AG08396 (cell line): ENCODE measurements at places on chromosomes 1 and 21.

GRCh38 chr1:33127001-33127823, 46.3 kb downstream of the AZIN2 start:
- DNase-seq = peak; percentile 92

- DNase-seq = no peak
Observed at GRCh38 chr1:76677416-76678405, 189.6 kb upstream of the ST6GALNAC5 start.

DNA sequence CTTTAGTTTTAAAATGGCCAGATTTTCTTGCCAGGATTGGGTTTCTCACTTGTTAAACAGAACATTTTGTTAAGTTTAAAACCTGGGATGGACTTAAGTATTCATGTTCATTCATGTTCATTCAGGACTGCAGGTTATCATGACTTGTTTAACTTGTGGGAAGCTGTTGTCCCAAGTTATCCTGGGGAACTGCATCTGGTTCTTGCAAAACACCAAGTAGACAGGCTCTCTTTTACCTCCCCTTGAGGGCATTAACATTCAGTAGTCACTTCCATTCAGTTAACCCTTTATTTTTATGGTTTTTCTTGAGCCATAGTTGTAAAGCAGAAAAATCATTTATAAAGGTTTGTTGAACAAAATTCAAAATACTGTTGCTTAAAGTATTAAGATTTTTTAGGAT, 8.1 kb downstream of the SOD1 start:
- no peak for DNase-seq

DNA sequence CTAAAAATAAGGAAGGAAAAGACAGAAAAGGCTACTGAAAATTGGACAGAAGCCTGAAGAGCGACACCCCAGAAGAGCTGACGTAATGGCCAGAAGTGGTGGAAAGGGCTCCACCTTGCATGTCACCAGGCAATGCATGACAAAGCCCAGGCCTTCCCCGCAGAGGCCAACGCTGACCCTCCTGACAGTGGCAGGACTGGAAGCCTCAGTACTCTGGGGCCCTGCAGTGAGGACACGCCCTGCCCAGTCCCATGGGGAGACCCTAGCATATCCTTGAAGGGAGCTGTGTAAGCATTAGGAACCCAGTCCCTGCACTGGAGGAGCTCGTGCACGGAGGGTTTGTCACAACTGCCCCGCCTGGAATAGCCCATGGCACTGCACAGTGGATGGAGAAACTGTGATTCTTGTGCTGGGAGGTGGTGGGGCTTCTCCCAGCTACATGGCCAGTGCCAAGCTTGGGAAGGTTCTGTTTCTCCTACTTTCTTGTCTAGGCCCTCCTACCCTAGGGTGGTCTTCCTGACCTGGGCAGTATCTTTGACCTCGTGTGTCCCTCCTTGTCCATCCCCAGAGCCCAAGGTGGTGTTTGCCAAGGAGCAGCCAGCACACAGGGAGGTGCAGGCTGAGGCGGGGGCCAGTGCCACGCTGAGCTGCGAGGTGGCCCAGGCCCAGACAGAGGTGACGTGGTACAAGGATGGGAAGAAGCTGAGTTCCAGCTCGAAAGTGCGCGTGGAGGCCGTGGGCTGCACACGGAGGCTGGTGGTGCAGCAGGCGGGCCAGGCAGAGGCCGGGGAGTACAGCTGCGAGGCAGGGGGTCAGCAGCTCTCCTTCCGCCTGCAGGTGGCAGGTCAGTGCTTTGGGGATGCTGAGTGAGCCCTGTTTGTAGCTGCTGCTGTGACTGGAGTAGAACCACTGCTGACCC, 60.4 kb downstream of the OBSCN start:
- DNase-seq = peak; percentile 8

GRCh38 chr1:157399343-157399983, 152.9 kb downstream of the FCRL5 start:
- no peak for DNase-seq

- DNase-seq = no peak
Observed at GRCh38 chr1:243280571-243281129, 24.8 kb downstream of the SDCCAG8 start.

GRCh38 chr1:28365864-28366263, 3.7 kb upstream of the PHACTR4 start:
- no peak for DNase-seq

GRCh38 chr21:17461014-17461413, 51.8 kb upstream of the CXADR start:
- DNase-seq = peak; percentile 66

- no peak for DNase-seq
Observed at GRCh38 chr1:64405833-64406232, 64.1 kb upstream of the CACHD1 start.

DNA sequence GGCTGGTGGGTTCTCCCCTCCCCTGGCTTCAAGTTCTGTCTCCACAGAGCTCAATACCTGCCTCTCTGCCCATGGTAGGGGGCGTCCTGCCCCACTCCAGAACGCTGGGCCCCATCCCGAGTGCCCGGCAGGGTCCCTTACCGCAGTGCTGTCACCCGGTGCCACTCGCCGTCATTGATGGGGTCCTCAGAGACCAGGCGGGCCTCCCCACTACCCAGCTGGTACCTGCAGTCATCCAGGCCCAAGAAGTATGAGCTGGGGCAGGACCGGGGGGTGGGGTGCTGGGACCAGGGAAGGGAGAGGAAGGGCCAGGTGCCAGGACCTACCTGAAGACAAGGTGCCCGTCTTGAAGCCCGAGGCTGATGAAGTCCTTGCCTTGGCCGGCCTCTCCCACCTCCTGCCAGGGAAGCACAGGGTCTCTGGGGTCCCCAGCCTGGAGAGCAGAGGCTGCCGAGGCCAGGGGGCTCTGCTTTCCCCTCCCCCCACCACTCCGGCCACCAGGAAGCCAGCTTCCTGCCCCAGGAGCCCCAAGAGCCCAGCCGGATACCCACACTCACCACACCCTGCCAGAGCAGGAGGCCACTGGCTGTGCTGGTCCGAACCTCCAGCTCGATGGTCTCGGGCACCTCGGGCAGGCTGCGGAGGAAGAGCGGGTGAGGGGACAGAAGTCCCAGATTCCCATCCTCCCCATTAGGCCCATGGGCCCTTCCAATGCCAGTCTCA, 12.1 kb downstream of the LDLRAD2 start:
- no peak for DNase-seq

- no peak for DNase-seq
Observed at GRCh38 chr21:34190576-34191321, 117.4 kb downstream of the MRPS6 start.

- DNase-seq = peak; percentile 59
Observed at GRCh38 chr1:159879977-159880376, 17.5 kb upstream of the VSIG8 start.

DNA sequence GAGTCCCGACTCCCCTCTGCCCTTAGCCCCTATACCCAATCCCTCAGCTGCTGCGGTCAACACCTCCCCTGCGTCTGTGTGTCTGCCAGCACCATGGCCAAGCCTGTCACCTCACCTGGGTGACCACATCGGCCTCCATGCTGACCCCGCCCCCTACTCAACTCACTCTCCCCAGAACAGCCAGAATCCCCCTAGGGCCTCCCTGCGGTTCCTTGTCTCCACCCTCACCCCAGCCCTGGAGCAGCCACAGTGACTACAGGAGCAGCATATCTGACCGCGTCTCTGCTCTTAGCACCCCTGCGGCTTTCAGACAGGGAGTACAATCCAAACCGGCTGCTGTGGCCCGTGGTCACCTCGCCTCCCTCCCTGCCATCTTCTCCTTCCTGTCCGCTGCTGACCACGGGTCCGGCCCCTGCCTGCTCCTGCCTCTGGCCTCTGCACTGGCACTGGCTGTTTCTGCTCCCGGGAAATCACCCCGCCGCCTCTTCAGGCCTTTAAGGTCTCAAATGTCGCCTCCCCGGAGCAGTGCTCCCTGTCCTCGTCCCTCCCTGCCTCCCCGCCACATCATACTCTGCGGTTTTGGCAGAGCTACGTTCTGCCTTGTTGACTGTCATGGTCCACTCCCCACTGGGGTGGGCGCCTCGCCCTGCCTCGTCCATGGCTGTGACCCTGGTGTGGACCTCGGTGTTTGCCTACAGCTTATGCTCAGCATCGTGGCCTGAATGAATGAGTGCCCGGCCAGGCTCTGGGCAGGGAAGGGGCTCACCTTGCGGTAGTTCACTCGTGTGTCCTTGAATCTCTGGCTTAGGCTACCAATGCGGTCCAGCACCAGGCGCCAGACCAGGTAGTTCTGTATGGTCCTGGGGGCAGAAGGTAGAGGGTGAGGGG, 11.1 kb downstream of the PRXL2B start:
- DNase-seq = no peak

- DNase-seq = peak; percentile 81
Observed at GRCh38 chr1:115373305-115373704, 35.3 kb upstream of the NGF start.

DNA sequence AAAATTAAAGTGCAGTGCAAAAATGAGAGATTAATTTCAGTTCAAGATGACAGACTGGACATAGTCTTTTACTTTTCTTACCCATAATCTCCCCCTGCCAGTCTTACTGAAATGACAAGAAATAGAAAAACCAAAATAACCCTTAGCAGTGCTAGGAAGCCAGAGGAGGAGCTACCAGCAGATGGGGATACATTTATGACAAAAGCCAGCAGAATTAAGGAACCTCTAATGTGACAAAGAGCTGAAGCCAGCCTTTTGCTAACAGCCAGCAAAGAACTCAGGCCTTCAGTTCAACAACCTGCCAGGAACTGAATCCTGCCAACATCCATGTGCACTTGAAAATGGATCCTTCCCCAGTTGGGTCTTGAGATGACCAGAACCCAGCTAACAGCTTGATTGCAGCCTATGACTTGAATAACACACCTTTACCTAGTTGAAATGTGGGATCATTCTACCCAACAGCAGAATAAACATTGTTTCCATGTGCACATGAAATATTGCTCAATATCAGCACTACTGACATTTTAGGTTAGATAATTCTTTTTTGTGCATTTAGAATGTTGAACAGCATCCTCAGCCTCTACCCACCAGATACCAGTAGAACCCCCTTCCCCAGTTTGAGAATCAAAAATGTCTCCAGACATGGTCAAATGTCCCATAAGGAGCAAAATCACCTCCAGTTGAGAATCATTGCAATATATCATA, 7.9 kb upstream of the TRAF5 start:
- DNase-seq = no peak

GRCh38 chr1:55252942-55253589, 37.9 kb upstream of the USP24 start:
- no peak for DNase-seq

DNA sequence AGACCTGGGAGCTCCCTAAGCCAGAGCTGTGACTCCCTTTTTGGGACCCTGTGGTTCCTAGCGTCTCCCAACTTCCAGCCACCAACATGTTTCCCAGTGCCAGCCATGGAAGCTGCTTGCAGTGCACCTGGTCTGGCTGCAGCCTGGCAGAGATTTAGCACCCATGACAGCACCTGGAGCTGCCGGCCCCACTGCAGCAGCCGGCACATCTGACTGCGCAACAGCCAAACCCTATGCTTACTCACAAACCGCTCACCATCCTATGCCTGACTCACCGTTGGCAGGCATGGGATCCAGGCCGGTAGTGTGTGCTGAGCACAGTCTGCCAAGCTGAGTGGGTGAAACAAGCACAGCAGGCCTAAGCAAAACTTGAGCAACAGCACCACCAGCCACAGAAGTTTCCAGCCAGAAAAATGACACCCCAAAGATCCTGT, 435.9 kb upstream of the PRMT6 start:
- no peak for DNase-seq

DNA sequence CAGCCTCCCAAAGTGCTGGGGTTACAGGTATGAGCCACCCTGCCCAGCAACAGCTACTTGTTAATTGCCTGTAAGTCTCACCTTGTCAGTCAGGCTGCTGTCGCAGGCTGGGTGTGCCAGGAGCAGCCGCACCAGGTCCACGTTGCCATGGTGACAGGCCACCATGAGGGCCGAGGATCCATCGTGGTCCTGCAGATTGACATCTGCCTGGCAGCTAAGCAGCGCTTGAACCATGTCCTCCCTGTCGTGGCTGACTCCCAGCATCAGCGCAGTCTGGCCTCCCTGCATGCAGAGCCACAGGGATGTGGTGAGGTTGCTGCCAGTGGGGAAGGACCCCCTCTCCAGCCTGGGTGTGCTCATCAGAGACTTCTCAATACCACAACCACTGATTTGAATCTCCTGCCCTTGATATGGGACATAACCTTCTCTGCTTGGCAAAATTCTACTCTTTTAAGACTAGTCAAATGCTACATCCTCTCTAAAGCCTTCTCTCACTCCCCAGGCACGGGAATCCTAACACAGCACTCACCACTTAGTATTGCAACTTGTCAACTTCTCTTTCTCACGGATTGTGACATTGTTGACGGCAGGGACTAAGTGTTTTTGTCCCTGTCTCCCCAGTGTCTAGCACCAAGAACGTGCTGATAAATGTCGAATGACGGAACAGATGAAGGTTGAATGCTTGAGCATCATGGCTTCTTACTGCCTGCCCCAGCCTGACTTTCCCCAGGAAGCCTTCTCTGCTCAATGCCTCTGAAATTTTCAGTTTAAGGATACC, 52.9 kb downstream of the L1TD1 start:
- no peak for DNase-seq

DNA sequence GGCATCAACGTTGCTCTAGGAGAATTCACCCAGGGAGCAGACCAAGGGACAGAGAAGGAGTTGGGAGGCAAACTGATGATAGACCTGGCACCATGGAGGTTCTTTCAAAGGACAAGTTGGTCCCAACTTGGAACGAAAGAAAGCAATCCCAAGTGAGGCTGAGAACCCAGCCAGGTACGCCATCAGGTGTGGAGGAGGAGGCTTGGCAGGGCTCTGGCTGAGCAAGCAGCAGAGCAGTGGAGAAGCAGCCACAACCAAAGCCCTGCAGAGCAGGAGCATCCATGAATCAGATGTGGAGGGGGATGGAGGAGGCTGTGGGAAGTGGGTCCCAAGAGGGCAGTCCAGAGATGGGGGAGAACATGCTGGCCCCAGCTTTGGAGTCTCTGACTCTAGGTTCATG, 36.3 kb upstream of the RBM15 start:
- no peak for DNase-seq

GRCh38 chr21:39318091-39318959, 4.9 kb upstream of the BRWD1 start:
- no peak for DNase-seq

DNA sequence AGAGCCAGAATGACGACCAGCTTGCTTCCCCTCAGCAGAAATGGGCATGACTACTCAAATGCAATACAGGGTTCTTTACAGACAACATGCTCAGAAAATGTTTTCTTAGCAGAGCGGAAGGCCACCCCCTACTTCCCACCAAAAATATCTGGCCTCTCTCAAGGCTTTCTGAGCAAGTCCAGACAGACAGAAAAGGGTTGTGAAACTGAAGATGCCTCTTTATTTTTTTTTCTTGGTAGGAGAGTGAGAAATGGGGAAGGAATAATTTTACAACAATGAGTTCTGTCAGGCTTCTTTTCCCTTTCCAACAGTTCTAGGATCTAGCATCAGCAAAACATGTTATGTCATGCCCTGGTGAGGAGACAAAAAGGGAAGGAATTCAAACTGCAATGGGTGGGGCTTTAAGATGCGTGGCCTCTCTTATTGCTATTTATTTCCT, 172.0 kb upstream of the CAMK1G start:
- DNase-seq = peak; percentile 32

GRCh38 chr1:228073061-228073856, 9.2 kb upstream of the ARF1 start:
- no peak for DNase-seq

- no peak for DNase-seq
Observed at GRCh38 chr1:34406377-34406776, 229.7 kb downstream of the C1orf94 start.

GRCh38 chr1:17550729-17551584, 11.5 kb downstream of the ARHGEF10L start:
- DNase-seq = no peak

GRCh38 chr1:169484683-169485430, 887 bp downstream of the SLC19A2 start:
- peak; percentile 57 for DNase-seq

GRCh38 chr1:228308628-228309325, 97.9 kb downstream of the TRIM11 start:
- no peak for DNase-seq
